ENCODE measurements at places on chromosomes 11 and 22.
A peak's percentile ranks its signal among the peaks of the same experiment; 100 is the strongest.

DNA sequence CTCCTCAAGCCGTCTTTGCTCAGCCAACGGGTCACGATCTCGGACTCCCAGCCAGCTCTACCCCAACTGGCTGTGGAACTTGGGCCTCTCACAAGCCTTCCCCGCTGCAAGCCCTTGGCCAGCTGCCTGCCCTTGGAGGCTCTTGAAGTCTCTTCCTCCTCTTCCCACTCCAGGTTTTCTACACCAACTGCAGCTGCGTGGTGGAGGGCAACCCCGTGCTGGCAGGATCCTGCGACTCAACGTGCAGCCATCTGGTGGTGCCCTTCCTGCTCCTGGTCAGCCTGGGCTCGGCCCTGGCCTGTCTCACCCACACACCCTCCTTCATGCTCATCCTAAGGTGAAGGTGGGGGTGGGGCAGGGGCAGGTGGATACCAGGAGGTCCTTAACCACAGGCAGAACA lies 40.5 kb upstream of the TPBGL start:
- no peak for DNase-seq

DNA sequence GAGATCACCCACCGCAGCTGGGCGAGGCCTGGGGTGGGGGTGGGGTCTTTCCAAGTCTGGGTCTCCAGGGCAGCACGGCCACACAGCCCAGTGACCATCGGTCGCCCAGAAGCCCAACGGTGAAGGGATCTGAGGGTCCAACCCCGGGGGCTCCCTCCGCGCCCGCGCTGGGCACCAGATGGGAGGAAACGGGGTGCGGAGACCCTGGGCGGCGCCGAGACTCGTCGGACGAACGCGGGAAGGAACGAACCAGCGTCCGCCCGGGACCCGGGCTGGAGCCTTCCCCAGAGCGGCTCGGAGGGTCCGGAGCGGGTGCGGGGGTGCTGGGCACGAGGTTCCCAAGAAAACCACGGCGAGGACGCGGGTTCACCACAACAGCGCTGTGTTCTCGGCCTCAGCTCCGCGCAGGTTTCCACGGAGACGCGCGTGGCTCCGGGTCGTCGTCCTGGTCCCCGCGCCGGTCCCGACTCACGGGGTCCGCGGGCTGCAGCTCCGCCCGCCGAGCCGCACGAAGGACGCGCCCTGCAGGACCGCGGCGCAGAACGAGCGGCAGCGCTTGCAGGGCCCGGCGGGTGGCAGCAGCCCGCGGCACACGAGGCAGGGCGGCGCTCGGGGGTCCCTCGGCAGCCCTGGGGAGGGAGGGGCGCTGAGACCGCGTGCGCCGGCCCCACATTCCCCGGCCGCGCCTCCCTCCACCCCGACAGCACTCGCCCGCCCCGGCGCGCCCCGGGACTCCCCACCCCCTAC lies 2.3 kb upstream of the IL17REL start:
- no peak for DNase-seq

GRCh38 chr22:20238901-20239675 lies 29.0 kb downstream of the RTN4R start:
- DNase-seq = no peak

DNA sequence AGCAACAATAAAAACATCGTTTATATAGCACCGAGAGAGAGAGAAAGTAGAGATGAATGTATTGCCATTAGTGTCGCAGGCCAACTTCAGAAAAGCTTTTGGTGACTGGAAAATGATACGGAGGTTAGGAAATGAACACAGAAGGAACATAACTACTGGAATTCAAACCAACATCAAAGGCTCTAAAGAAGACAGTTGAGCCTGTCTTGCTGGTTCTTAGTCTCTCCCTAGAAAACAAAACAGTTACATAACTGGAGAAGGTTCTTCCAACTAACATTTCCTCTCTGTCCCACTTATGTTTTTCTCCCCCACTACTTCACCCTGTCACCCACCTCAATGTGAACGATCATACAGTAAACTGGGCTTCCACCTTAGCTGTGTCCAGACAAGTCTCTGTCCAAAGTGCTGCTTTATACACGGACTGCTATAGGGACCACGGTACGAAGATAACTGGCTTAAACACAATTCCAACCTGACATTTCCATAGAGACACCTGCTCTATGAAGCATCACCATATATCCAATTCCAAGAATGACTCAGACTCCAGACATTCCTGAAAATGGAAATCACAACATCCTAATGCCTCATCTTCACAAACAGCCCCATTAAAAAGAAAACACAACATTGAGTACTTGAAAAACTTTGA lies 85.2 kb upstream of the ARHGAP32 start:
- DNase-seq = no peak

GRCh38 chr22:38718414-38718813 lies 12.7 kb downstream of the GTPBP1 start:
- DNase-seq = peak; percentile 76

- DNase-seq = peak; percentile 92
Observed at GRCh38 chr11:34977089-34977912, 60.9 kb downstream of the PDHX start.

- peak; percentile 27 for DNase-seq
Observed at GRCh38 chr11:120184946-120185705, 25.7 kb upstream of the OAF start.

GRCh38 chr22:41971431-41971830 lies 2.2 kb downstream of the SEPTIN3 start:
- DNase-seq = no peak

DNA sequence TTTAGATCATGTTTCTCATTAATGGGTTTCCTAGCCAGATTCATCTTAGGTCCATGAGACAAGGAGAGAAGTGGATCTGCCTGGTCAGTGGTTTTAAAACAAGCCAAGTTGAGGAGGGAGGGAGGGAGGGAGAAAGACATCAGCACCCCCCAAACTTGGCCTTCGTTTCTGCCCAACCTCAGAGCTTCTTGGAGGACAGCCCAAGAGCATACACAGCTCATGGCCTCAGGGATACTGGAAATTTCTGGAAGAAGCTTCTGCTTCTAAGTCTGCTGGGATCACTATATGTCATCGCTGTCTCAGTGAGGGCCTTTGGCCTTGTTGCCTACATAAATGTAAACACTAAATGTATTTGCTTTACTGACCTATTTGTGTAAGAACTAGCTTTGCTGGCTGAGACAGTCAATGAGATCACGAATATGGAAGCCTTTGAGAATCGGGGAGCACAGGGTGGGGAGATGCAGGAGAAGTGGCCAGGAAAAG lies 375.1 kb downstream of the BUD13 start:
- DNase-seq = no peak

DNA sequence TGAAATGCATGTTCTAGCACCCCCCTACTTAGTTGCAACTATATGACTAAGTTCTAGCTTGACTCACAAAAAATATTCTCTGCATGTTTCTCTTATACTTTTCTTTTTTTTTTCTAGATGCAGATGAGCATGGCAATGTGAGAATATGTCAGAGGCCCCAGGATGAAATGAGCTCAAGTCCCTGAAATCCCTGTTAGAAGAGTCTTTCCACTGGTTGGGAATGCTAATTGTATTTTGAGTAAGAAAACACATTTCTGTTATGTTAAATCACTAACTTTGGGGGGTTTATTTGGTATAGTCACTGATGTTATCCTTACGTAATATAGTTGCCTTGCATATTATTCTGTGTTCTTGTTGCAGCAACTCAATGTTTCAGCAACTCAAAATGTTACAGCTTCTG lies 306.1 kb upstream of the CCDC179 start:
- DNase-seq = no peak

- DNase-seq = no peak
Observed at GRCh38 chr22:30944986-30945385, 23.6 kb downstream of the MORC2 start.
